Left ventricle myocardium superior (tissue), 1 donor: ENCODE measurements at places on chromosomes 5 and 9. TPM values are rescaled to one million over a fixed set of nuclear protein-coding genes. Genes with fewer than 3 reads are reported as not detected.
A peak's percentile ranks its signal among the peaks of the same experiment; 100 is the strongest.

- peak; percentile 18 for DNase-seq
Measured at GRCh38 chr5:1511651-1512540, 11.9 kb downstream of the LPCAT1 start.

DDX46 gene
- 32.8 TPM for total RNA-seq

DNA sequence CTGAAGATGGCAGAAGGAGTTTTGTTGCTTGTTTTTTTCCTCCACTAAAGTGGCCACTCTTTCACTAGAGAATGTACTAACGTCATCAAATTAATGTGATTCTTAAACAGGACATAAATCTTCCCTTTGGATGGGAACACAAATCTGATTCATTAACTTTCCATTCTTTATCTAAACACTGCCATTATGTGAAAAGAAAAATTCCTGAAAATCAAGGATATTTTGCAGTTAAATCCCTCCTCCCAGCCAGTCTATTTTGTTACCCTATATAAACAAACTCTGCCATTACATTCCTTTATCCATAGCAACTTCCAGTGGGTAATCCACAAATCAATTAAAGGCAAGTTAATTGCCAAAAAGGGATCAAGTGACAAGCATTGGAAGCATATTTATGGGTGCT lies 546.5 kb downstream of the PDE4D start:
- DNase-seq, result no peak

DNA sequence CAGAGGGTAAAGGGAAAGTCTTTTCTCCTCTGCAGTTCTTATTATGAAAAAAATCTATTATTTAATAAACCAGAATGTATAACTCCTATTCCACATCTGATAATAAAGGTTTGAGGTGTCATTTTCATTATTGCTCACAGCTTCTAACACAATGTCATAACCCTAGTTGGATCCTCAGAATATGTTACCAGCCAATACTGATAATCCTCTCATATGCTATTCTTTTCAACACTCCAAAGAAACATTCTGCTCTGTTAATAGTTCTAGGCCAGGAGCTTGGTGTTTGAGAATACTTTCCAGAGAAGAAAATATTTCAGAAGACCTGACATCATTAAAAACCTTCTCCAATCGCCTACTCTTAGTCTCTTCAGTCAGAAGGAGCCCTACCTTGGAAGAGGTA lies 127.1 kb downstream of the PIK3R1 start:
- DNase-seq, result no peak

- DNase-seq, result peak; percentile 77
Measured at GRCh38 chr9:112174965-112175795, at the start of gene SUSD1. Gene SUSD1 (minus strand): TSS chr9:112175297. CDS start chr9:112175235, 62 bp downstream.

GRCh38 chr5:6088706-6089105 lies 289.6 kb downstream of the MED10 start:
- no peak for DNase-seq
